Tongue (tissue), 3 donors: ENCODE measurements at places on chromosomes 4 and X. TPM values are rescaled to one million over a fixed set of nuclear protein-coding genes. Genes with fewer than 3 reads are reported as not detected.

The SNCA gene
- 17.7 TPM for total RNA-seq

The VCX3B gene
- total RNA-seq = not detected

The ITGB1BP2 gene
- 80.2 TPM for total RNA-seq

The TEX13B gene
- total RNA-seq = not detected

The POLN gene
- total RNA-seq = 7.6 TPM

The SSX5 gene
- not detected for total RNA-seq

The BEX5 gene
- total RNA-seq = 0.92 TPM

The CTAG2 gene
- not detected for total RNA-seq

The COL25A1 gene
- total RNA-seq = 14.1 TPM

The IDS gene
- total RNA-seq = 28.3 TPM

DNA sequence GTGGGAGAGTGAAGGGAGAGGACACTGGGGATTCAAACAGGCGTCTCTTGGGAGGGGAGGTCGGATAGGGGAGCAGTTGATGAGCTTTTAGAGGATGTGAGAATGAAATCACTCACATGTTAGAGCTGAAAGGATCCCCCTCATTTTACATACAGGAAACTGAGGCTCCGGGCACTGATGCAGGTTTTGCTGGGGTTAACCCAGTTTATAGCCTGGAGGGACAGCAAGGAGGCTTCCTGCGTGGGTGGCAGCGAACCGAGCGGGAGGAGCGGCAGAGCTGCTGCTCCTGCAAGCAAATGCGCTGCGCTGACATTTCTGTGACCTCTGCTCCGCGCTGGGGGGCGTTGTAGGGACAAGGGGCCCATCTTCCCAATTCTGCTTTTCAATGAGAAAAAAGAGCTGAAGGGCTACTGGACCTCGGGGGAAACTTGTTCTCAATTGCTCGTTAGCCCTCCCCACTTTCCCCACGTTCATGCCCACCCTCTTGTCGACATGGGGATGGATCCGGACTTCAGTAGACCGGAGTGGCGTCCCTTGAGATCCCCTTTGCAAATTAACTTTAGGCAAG lies 1.2 kb upstream of the NEUROG2 start:
- peak; percentile 8 for DNase-seq

- DNase-seq = peak; percentile 33
These were observed 15.0 kb downstream of the BRCC3 start for GRCh38 chrX:155086202-155086840.

- no peak for DNase-seq
These were observed 304.4 kb downstream of the CAMK2D start for GRCh38 chr4:113457121-113457520.

DNA sequence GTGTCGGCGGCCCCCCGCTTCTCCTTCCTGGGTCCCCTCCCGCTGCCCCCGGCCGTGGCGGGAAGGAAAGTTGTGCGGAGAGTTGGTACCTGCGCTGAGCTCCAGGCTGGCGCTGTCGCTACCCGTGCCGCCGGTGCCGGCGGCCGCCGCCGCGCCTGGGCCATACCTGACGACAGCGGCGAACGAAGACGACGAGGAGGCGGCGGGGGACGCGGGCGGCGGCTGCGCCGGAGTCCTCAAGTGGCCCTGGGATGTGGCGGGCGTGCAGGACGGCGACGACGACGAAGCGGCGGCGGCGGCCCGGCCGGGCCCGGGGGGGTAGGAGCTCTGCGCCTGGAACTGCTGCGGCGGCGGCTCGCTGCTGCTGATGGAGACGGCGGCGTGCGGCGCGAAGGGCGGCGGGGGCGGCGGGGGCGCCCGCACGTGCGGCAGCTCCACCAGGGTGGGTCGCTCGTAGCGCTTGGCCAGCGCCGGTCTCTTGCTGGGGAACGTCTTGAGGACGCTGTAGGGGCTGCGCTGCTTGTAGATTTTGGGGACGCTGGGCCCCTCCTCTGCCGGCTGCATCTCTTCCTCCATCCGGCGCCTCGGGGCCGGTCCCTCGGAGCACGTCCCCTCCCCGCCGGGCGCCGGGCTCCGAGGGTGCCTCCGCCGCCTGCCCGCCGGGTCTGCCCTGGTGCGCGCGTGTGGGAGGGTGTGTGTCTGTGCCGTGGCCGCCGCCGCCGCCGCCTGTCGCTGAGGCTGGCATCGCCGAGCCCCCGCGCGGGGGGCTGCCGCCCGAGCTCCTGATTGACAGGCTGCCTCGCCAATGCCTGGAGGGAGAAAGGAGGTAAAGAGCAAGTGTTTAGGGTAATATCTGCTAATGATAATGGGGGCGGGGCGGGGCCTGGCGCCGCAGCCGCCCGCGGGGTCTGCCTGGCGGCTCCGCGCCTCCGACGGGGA lies 618 bp downstream of the BEND4 start:
- peak; percentile 50 for DNase-seq

GRCh38 chr4:151361126-151361525 lies 35.7 kb upstream of the SH3D19 start:
- no peak for DNase-seq

GRCh38 chr4:8282134-8282641 lies 12.6 kb downstream of the HTRA3 start:
- no peak for DNase-seq

DNA sequence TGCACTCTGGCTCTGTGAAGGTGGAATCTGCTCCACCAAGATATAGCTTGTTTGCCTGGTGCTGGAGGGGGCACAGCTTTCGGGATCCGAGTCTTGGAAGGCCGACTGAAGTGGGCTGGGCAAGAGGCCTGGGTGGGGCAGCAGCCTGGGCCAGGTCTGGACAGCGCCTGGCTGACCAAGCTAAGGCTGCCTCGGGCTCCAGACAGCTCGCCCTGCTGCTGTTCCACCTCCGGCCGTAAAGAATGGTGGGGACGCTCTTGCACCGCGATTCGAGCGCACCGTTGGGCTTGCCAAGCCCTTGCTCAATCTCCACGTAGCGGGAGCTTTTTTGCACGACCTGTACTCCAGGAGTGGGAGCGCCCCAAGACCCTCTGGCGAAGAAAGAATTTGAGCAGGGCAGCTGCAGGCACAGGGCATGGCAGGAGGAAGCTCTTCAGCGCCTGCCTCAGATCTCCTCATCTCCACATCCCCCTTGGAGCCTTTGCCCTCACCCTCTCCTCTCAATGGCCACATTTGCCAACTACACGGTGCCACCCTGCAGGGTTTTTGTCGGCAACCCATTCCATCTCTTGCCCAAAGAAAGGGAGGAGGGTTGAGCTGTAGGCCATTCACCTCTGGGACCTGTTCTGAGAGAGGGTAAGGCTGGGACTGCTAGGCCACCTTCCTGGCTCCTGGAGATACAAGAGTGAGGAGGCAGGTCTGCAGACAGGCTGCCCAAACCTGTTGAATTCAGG lies 18.9 kb downstream of the CNGA2 start:
- peak; percentile 75 for DNase-seq

- DNase-seq = no peak
These were observed 16.2 kb downstream of the SLC4A4 start for GRCh38 chr4:71355045-71355444.

- DNase-seq = peak; percentile 78
These were observed 188.0 kb upstream of the C1QTNF7 start for GRCh38 chr4:15239866-15240265.

DNA sequence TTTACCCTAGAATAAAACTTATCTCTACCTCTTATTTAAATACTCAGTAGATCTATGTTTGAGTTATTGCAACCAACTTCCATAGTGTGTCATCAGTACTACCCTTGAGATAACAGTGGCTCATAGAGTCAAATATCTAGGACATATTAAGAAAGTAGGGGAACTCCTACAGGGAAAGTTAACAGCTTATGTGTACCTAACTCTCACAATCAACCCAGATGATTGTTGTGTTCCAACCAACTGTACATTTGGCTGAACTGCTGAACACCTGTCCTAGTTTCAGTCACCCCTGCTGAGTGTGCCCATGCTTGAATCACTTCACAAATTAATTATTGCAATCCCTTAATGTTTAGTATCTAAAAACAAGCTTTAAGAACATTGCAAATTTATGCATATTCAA lies 244.2 kb upstream of the GRID2 start:
- DNase-seq = no peak

DNA sequence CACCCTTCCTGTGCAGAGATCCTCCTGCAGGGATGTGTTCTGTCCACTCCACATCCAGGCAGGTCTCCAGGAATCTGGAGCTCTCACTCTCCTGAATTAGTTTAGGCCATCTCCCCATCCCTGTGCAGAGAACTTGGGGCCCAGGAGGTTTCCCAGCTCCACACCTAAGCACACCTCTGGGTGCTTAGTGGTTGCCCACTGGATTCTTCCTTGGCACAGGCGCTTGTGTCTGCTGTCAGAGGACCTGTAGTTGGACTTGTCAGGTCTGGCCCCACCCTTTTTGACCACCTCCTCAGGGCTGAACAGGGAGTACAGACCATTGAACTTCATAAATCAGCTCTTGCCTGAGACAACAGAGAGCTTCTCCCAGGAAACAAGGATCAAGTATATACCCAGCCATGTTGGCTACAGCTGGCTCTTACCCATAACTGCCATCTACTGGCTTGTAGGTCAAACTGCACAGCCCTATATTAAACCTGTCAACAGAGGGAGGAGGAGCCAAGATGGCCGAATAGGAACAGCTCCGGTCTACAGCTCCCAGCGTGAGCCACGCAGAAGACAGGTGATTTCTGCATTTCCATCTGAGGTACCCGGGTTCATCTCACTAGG lies 275.5 kb downstream of the PPARGC1A start:
- DNase-seq = no peak

DNA sequence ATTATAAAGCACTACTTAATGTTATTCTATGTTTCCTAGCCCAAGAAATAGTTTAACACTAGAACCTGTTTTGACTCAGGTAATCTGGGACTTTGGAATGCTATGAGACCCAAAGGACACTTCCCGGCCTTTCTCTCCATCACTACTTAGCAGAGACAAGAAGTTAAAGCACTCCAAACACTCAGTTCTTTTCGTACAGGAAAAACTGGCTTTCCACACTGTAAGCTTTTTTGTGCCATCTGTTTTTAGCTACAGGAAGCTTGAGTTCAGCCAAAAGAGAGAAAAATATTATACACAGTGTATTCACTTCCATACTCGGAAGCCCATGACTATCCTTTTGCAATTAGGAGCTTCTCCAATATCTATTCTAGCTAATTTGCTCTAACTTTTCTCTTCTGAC lies 7.9 kb upstream of the FGF13 start:
- no peak for DNase-seq

- DNase-seq = no peak
These were observed 4.7 kb downstream of the LAMP2 start for GRCh38 chrX:120464411-120464810.

DNA sequence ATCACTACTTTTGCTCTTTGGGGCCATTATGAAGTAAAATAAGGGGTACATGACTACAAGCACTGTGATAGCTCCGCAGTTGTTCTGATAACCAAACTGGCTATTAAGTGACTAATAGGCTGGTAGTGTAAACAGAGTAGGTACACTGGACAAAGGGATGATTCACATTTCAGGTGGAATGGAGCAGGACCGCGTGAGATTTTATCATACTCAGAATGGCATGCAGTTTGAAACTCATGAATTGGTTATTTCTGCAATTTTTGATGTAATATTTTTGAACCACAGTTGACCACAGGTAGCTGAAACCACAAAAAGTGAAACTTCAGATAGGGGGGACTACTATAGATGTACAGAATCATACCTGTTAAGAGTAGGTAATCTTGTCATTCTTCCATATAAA lies 55.8 kb downstream of the PAK3 start:
- DNase-seq = no peak

DNA sequence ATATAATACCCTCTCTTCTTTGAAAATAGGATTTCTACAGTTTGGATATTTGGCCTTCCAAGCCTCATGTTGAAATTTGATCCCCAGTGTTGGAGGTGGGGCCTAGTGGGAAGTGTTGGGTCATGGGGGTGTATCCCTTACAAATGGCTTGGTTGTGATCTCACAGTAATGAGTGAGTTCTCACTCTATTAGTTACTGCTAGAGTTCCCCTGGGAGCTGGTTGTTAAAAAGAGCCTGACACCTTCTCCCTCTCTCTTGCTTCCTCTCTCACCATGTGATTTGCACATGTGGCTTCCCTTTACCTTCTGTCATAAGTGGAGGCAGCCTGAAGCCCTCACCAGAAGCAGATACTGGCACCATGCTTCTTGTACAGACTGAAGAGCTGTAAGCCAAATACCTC lies 73.9 kb downstream of the HDAC8 start:
- DNase-seq = no peak

DNA sequence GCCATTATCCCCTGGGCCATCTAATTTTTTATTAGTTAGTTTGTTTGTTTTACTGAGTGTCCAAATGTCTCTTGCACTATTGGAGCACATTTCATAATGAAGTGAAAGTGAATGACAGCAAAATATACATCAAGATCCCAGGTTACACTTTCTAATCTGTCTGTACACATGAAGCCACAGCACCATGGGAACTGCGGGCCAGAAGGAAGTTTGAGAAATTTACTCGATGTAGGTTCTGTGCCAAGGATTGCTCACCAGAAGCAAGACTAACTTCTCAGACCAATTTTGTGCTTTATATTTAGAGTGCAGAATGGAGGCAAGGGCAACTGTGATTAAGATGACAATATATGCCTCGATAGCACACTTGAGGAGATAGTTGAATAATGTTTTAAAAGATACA lies 258.0 kb downstream of the COL25A1 start:
- DNase-seq = no peak

GRCh38 chrX:7552760-7553159 lies 290.2 kb upstream of the VCX start:
- DNase-seq = no peak

GRCh38 chr4:6668391-6668790 lies 25.3 kb upstream of the S100P start:
- no peak for DNase-seq

DNA sequence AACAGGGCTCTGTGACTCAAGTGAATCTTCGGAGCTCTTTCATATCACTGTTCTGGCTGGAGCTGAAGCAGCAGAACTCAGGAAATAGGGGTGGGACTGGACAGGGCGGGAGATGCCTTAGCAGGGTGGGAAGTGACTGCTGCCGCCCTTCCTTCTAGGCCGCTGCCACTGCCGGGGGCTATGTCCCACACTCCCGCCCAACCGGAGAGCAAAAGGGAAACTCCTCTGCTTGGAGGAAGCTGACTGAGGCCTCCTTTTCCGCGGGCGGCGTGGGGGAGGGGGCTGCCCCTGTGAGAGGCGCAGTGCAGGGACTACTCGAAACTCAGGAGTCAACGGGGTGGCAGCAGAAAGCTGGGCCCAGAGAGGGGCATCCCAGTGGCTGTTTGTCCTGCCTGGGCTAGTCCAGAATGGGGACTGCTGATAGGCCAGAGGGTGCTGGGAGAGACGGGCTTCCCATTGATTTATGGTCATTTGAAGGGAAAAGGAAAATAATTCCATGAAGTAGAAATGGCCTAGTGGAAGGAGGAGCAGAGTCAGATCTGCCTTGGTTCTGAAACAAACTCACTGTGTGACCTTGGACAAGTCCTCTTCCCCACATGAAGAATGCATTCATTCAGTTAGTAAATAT lies 36.9 kb downstream of the STARD8 start:
- no peak for DNase-seq

GRCh38 chr4:22900876-22901275 lies 208.1 kb downstream of the GBA3 start:
- DNase-seq = peak; percentile 22

DNA sequence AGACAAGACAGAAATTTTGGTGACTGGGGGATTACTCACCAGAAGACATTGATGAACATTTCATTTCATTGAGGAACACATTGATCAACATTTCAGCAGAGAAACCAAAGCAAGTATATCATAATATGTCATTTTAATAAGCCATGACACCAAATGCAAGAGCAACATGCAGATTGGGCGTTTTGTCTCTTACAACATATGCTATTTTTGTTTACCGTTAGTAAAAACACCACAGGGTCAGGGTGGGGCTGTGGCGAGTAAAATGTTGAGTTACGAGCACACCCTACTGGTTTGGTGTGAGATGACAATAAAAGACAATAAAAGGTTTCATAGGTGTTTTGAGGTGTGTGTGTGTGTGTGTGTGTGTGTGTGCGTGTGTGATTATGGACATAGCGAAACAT lies 294.5 kb downstream of the PDGFC start:
- DNase-seq = no peak
